A549 (cell line): ENCODE measurements at places on chromosomes 7 and 10. TPM values are rescaled to one million over a fixed set of nuclear protein-coding genes. Genes with fewer than 3 reads are reported as not detected.

DNA sequence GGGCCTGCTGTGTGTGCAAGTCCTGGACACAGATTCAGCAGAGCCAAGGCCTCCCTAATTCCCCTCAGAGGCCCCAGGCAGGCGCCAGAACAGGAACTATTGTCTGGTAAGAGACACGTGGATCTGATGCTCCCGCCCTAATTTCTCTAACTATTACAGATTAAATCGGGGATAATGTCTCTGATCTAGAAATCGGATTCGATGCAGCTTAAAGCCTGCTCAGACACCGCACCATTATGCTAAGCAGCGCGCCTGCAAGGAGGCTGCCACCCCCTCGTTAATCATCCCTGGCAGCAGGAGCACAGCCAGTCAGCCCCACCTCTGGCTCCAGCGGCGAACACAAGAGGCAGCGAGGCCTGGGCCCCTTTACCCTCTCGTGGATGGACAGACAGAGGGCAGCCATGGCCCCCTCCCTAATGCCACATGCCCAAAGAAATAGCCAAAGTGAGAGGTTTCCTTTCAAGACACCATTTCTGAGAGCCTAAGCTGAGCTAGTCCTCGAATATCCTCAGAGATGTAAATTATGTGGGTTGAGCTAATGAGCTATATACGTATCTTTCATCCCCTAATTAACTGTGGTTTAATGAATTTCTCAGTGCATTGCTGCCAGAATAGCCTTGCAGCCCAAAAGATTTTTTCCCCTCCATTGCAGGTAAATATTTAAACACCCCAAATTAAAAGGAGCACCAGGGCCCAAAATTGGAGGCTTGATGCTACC, 122.1 kb downstream of the GRID1 start:
- no peak for DNase-seq

- DNase-seq = peak; percentile 28
Observed at GRCh38 chr7:155190688-155191087, 107.0 kb upstream of the INSIG1 start.

DNA sequence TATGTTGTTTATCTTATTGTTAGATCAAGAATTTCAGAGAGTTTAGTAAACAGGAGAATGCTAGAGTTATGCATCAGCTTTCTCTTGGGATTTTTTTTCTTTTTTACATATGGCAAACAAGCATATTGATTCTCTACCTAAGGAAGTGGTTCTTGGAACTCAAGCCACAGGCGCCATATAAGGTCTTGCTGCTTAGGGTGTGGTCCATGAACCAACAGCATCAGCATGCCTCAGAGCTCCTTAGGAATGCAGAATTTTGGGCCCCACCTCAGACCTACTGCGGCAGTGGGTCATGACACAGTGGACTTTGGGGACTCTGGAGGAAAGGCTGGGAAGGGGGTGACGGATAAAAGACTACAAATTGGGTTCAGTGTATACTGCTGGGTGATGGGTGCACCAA, 230.8 kb downstream of the SKAP2 start:
- no peak for DNase-seq

DNA sequence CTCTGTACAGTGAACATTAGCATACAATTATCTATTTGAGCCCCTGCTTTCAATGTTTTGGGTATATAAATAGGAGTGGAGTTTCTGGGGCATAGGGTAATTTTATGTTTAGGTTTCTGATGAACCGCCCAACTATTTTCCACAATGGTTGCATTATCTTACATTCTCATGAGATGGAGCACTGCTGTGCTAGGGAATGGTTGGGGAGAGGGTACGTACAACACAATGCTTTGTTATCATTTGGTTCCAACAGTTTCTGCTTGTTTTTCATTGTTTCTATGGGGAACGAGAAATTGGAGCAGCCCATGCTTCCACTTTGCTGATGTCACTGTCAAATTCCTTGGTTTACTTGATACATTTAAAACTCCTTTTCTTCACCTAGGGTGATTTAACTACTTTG, 1115.3 kb downstream of the REEP3 start:
- no peak for DNase-seq

DNA sequence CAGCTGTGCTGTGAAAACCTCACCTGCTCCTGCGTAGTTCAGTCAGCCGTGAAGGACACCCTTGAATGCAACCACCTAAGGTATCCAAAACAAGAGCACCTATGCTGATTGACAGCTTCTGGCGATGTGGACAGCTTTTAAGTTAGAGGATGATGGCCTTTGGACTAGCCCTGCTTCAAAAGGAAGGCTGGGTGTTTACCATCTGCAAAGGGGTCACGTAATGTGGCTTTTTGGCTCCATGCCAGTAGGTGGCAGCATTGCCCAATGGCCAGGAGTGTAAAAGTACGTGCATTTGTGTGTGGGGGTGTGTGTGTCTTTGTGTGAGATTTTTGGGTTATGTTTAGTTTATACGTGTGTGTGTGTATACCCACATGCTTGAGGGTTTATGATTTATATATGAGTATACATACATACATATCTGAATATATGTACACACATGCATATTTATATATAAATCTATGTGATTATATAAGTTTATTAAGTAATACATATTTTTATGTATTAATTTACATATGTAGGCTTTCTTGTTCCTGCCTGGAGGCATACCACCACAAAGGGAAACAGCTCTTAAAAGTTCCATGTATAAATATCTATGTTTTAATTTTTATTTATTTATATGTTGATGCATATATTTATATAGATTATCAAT, 236.3 kb upstream of the ANKRD30A start:
- DNase-seq = peak; percentile 82

GRCh38 chr7:139482662-139483466, 609 bp downstream of the KLRG2 start:
- DNase-seq = peak; percentile 37

DNA sequence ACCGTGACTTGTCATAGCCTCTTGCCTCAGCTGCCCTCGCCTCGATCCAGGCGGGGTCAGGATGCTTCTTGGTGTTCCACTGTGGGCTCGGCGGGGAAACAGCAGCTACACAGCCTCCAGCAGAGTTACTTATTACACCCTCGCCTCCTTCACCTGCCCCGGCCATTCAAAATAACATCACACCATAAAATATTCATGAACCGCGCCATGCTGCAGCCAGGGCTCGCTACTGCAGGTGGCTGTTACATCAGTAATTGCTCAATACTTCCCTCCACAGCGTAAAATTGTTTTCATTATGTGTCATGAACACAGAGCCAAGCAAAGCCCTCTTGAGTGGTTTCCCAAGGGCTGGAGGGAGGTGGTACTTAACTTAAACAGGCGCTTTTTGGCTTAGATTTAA, 241.5 kb upstream of the SP8 start:
- no peak for DNase-seq

- DNase-seq = no peak
Observed at GRCh38 chr7:155229548-155230168, 68.0 kb upstream of the INSIG1 start.

DNA sequence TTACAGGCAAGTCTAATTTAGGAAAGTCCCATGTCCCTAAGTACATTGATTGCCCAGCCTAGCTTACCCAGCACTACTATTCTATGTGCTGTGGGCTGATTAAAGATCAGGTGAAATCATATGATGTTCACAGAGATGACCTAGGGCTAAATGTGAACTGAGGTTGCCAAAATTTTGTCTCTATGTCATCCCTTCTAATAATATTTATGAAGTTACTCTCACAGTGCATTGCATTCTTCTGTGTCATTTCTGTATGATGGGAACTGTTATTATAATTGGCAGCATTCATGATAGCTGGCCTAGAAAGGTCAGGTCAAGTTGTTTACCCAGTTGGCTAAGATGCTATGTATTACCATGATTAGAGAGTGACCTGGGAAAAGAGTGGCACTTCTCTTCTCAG, 2.8 kb upstream of the PDK4 start:
- no peak for DNase-seq

- DNase-seq = no peak
Observed at GRCh38 chr10:1673568-1674345, 63.6 kb downstream of the ADARB2 start.

- no peak for DNase-seq
Observed at GRCh38 chr10:92470026-92470425, 103.9 kb downstream of the IDE start.

DNA sequence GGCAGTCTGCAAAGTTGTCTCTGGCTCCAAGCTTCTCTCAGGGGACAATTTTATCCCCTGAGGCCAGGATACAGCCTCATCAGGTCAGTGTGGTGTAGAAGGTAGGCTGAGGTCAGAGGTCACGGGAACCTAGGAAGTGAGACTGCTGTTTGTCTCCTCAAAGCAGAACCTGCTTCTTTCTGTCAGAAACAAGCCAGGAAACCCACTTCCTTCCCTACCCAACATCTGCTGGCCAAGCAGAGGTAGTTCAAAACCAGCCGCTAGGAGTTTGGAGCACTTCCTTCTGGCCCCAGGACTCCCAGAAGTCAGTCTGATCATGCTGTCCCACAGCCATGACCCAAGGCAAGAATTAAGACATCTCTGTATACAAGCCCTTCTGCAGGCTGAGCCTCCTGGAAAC, 12.2 kb downstream of the CLRN3 start:
- DNase-seq = no peak

- no peak for DNase-seq
Observed at GRCh38 chr10:71846816-71847215, 4.2 kb downstream of the PSAP start.

The PRSS37 gene
- not detected in 3 replicates for polyA plus RNA-seq

The CFAP46 gene
- polyA plus RNA-seq = 1.5 to 1.8 TPM (median 1.6 TPM) in 3 replicates

The AKR1C2 gene
- polyA plus RNA-seq = 5,292 to 5,660 TPM (median 5,410 TPM) in 3 replicates

The C10orf53 gene
- polyA plus RNA-seq = not detected in 3 replicates

The TMEM178B gene
- 0.84 to 1.1 TPM (median 0.88 TPM) in 3 replicates for polyA plus RNA-seq

The RASA4B gene
- 1.4 to 1.5 TPM (median 1.4 TPM) in 3 replicates for polyA plus RNA-seq

The SPDYE11 gene
- not detected in 3 replicates for polyA plus RNA-seq

The PPP1R3C gene
- 9.8 to 10.9 TPM (median 10.5 TPM) in 3 replicates for polyA plus RNA-seq
